ENCODE measurements at places on chromosomes 5 and 9. TPM values are rescaled to one million over a fixed set of nuclear protein-coding genes. Genes with fewer than 3 reads are reported as not detected.

- DNase-seq, result no peak
Observed at GRCh38 chr5:76524868-76525267, 98.3 kb downstream of the F2RL2 start.

DNA sequence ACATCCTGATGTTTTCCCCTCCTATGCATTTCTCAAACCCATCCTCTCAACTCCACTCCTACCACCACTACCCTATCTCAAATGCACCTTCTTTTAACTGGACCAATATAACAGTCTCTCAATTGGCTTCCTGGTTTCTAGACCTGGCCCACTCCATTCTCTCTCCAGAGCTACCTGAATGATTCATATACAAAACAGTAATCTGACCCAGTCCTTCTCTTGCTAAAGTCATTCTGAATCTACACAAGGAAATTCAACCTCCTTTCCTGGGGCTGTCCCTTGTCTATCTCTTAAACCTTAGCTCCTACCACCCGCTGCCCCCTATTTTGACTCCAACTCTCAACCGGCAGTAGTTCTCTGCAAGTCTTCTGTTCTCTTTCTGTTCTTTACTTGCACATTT is 97.2 kb downstream of the PCSK1 start:
- no peak for DNase-seq

DNA sequence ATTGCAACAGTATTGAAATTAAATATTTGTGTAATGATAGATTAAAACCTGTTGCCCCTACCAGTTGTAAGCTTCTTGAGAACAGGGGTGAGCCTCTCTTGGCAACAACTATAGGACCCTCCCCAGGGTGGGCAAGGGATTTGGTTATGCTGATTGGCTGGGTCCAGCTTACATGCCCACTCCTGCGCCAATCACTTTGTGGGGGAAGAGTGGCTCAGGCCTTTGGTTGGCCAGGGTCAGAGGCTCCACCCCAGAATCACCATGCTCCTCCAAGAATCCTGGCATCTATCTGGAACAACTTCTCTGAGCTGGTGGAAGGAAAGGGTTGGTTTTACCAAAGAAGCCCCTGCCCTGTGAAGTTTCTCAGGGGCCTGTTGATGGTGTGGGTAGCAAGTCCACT is 8.6 kb upstream of the PITX1 start:
- no peak for DNase-seq

GRCh38 chr5:90983148-90983547 is 400.0 kb downstream of the ARRDC3 start:
- DNase-seq, result no peak

DNA sequence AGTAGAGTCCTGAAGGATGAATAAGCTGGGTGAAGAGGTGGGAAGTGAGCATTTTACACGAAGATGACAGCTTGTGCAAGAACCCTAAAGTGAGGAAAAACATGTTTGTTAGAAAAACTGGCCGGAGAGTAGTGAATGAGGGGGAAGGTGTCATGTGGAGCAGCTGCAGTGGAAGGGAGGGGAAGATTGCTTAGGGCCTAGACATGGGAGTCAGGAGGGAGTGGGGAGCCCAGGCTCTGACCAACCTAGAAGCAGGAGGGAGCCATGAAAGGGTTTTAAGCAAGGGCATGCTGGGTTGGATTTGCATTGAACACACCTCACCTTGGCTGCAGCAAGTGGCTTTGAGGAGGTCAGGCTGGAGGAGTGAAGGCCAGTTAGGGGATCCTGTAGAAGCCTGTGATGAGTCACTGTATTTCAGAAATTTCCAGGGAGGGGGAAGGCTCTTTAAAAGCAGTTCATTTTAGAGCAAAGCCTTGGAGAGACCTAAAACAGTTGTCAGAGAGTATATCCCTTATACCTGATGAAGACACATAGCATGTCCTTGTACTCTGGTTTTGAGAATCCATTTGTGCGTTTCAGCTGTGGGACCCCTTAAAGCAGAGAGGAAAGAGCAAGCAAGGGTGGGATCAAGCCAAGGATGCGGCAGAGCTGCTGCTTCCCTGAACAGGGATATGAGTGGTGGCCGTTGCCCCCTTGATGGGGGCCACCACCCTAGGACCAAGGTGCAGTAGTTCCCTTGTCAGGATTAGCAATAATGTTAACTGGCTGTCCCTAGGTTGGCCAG is 45.4 kb downstream of the ANGPTL2 start:
- no peak for DNase-seq

- DNase-seq, result peak; percentile 11
Observed at GRCh38 chr5:125411744-125412560, 665.5 kb upstream of the ZNF608 start.

DNA sequence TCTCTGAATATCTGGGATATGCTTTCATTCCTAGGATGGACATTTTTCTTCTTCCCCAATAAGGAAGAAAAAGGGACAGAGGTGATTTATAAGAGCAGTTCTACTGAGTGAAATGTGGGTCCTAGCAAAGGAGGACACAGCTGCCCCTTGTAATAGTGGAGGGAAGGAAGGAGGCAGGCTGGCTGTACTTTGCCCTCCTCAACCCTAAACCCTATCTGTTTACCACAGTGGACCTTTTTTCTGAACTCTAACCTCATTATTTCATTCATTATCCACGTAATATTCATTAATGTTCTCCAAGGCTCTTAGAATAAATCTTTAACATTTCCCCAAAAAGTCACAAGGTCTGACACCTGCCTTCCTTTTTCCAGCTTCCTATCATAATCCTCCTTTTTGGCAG is 37.8 kb downstream of the GHR start:
- DNase-seq, result no peak

DNA sequence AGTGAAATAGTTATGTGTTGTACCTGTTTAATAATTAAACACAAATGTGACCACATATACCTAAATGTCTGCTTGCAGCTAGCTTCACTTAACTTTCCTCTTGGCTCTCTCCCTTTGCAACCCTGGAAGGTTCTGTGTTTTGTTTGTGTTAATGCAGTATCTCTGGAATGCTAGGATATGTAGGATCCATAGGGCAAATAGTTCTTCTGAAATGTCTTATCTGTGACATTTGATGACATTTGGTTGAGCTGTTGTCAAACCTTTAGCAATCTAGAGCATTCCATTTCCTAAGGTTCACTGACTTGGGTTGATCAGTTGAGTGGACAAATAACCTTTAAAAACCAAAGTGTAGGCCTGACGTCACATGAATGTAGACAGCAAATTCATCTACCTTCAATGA is 21.8 kb downstream of the CTNNA1 start:
- no peak for DNase-seq

GRCh38 chr9:118578467-118578866 is 790.8 kb downstream of the BRINP1 start:
- DNase-seq, result no peak

GRCh38 chr5:68966596-68966995 is 127.2 kb upstream of the SLC30A5 start:
- no peak for DNase-seq

DNA sequence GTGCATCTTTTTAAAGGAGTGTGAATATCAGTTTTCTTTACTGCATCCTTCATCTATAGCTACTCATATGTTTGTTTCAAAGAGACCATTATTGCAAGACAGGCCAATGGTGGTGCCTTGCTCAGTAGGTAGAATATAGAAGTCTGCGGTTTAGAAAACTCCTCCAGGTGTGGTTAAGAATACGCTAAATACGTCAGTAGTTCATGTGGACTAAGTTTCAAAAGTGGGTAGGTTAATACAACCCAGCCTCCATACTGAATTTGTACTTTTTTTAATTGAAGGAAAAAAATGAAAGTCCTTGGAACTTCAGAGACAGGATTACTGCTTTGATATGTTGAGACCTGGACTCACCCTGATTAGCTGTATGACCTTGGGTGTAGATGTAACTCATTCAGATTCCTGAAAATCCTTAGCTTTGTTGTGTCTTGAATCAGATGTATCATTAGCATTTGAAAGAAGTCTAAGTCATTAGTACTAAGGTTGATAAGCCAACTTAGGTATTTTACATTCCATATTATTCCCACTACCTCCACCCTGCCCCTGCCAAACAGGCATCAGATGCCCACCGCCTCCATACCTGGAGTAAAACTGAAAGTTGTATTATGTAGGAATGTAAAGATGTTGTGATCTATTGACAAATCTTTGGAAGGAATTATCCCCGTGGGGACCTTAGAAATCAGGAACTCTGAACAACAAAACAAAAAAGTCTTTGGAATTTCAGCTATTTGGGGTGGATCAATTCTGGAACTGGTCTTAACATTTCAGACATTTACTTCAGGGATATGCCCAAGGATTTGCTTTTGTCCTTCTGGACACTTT is 6.1 kb downstream of the BASP1 start:
- DNase-seq, result no peak

DNA sequence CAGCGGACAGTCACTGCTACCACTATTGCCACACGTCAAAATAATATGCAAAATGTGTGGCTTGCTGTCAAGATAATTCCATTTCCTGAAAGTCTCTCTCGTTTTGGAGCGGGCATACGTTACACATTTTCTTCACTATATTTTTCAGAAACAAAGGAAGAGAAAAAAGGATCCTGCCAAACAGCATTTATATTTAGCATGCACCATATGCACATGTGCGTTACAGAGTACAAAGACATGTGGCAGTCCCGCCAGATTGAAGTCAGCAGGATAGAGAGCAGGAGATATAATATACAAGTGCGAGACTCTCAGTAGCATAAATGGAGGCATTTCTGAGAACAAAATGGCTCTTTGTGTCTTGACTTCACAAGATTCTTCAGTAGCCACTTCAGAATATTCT is 221.6 kb upstream of the KIF2A start:
- no peak for DNase-seq

GRCh38 chr5:37568893-37569292 is 189.8 kb downstream of the WDR70 start:
- no peak for DNase-seq

DNA sequence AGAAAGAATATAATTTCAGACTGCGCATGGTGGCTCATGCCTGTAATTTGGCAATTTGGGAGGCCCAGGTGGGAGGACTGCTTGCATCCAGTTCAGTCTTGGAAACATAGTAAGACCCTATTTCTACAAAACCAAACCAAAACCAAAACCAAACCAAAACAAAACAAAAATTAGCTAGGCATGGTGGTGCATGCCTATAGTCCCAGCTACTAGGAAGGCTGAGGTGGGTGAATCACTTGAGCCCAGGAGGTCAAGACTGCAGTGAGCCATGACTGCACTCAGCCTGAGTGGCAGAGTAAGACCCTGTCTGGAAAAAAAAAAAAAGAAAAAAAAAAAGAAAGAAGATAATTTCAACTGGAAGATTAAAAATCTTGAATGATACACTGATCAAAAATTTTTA is 137.0 kb upstream of the ACOT12 start:
- no peak for DNase-seq

GRCh38 chr9:26210338-26210851 is 532.2 kb upstream of the TUSC1 start:
- no peak for DNase-seq

The GZMA gene
- 5.4 TPM for total RNA-seq

The LHX6 gene
- 4.5 TPM for total RNA-seq

The OGN gene
- total RNA-seq, result 154 TPM

The SH3TC2 gene
- 2.7 TPM for total RNA-seq

The LTC4S gene
- total RNA-seq, result 26.0 TPM

The TUT7 gene
- 25.1 TPM for total RNA-seq
